Mesenteric fat pad (tissue), 1 donor: ENCODE measurements at places on chromosomes 1 and 21.

GRCh38 chr1:10185759-10186158, 24.6 kb upstream of the KIF1B start:
- DNase-seq, result no peak

DNA sequence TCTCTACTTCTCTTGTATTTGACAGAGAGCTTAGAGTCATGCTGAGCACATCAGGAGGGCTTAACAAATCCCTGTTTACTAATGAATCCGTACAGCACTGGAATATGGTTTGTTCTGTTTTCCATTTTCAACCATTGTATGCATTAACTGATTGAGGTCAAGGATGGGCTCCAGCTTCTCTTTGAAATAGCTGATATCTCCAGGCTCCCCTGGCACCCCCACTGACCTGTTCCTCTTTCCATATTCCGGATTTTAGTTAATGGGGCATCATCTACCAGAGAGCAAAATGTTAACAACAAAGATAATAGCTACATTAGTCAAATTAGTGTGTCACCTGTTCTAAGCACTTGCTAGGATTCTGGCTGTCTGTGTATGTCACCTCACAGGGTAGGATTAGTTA, 57.6 kb downstream of the NENF start:
- DNase-seq, result no peak

DNA sequence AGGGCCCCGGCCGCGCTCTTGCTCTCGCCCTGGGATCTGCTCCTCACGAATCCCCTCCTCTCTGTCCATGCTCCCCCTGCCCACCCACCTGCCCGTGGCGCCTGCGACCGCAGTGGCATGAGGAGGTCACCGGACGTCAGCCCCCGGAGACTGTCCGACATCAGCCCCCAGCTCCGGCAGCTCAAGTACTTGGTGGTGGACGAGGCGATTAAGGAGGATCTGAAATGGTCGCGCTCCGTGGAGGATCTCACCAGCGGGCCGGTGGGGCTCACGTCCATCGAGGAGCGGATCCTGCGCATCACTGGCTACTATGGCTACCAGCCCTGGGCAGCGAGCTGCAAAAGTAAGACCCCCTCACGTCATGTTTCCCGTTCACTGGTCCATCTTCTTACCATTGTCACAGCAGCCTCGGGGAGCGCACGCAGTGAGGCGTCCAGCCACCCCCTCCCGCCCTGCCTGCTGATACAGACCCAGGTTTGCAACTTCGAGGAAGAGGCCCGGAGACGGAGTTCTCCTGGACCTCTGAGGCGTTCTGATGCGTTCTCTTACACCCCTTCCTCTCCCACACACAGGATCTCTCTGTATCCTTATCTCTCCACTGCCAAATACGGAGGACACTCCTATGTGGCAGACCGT, 1.1 kb downstream of the SLC35F3 start:
- DNase-seq, result no peak

DNA sequence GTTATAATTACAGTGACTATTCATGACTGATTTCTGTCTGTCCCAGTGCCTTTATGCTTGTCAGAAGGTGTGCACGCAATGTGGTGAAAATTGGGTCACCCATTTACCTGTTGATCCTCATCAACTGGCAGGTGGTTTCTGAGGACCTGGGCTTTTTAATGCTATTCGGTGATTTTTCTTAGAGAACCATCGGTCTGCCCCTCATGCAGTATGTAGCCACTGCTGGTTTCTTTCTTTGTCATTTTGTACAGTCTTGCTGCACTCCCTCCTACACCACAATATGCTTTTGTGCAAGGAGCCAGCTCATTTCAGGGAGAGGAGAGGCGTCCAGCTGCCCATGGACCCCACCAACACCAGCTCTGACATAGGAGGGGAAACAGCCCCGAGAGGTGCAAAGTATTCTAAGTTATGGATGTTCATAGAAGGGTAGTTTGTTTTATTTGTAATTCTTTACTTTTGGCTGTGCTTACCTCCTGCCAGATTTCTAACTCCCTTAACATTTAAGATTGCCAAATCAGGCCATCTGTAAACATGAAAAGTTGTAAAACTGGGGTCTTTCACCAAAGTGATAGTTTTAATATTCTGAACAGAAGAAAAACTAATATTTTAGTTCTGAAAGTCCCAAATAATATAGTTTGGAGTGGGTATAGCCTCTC, 325.3 kb downstream of the PTBP2 start:
- DNase-seq, result no peak

DNA sequence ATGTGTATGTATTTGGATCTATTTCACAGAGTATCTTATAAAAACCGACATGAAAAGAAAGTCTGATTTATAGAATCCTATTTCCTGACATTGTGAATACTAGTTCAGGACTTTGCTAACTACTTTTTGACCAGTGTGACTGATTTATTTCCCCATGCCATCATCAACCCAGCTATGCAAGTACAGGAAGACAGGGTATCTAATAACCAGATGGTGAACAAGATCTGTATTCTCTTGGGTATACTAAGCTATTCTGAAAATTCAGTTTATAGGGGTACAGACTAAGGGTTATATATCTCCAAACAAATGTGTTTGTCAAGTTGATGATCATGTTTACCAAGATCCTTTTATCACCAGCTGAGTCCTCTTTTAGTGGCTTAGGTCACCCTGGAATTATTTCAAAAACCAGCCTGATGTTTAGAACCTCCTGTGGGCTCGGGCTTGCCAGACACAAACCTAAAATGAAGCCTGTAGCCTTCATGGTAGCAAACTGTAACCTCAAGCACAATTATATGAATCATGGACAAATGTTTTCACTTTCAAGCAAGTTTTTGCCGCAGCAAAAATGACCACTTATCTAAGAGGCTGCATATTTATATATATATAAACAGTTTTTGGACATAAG, 185.1 kb downstream of the FGGY start:
- no peak for DNase-seq
